NCI-H2171 (cell line): ENCODE measurements at places on chromosomes 6 and 20.

DNA sequence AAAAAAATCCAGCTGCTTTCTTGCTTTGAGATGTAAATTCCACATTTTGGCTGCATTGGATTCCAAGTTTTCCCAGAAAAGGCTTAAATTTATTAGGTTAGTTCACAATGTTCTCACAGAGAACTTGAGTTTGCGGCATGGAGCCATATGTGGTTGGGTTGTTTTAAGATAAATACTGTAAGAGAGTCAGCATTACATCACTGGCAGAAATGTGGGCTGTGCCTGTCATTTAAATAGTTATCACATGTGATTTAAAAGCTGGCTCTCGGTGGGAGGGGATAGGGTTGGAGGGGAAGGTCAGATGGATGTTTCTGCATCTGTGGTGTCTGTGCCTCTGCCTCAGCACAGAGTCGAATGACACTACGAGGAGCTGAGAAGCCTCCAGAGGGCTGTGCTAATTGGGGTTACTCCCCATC lies 73.8 kb upstream of the SCP2D1 start:
- DNase-seq, result peak; percentile 67

- no peak for DNase-seq
These were observed 46.0 kb upstream of the BHLHE23 start for GRCh38 chr20:63052571-63053431.

DNA sequence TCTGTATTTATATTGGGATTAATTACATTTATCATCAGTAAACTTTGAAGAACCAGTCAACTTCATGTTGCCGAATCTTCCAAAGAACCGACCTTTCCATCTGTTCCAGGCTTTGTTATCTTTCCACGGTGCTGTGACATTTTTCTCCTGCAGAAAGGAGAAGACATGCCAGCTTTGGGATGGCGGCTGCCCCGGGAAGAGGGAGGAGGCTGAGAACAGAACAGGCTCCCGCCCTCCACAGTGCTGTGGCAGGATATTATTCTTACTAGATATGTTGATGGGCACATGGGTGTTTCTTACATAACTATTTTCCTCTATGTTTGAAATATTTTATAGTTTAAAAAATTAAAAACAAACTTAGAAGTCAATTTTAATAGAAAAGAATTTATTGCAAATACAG lies 44.9 kb downstream of the GINS1 start:
- no peak for DNase-seq

DNA sequence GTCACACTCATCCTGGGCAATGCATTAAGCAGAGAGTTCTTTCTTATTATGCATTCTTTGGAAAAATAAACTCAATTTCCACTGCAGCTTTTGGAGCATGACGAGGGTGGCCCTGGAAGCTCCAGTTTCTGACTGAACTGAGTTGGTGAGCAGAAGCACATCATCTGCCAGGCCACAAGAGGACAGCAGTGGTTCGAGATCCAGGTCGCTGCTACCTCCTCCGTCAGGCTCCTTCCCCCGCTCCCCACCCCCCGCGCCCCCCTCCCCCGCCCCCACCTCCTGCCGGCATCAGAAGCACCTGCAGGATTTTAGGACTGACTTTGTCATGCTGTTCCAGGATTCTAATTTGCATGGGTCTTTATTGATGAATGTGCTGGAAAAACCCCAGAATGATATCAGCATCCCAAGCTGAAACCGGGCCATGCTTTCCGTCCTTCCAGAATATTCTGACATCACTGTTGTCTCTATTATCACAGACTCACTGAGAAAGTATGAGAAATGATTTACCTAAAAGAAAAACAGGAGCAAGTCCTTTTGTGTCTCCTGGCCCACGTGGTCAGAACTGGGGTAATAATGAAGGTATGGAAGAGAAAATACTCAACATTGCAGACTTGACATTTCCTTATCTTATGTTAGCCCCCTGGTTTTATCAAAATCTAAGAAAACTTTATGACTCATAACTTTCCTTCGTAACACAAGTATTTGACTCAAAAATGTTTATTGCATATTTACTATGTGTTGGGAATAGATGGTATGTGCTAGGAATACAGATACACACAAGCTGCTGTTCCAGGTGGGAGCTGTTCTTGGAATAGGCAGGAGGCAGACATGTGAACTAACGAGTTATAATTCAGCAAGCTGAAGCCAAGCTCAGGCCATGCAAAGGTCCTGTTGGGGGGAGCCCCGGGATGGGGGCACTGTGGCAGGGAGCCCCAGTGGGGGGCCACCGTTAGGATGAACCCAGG lies 220.2 kb upstream of the EXOC2 start:
- DNase-seq, result no peak

DNA sequence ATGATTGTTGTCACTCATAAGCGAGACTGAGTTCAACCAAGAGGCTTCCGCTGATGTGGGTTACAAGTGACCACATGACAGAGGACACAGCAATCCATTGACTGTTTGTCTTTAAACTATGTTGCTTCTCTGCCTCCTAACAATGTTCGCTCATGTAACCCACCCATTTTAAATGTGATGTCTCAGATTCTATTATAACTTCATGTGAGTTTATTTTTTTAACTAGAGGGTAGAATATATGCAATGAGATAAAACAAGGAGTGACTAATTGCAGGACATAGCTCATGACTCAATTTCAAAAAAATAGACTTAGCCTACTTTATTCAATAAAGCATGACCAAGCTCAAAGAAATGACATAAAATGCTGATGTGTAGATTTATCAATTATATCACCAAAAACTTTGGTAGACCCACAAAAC lies 119.2 kb upstream of the SASH1 start:
- no peak for DNase-seq

DNA sequence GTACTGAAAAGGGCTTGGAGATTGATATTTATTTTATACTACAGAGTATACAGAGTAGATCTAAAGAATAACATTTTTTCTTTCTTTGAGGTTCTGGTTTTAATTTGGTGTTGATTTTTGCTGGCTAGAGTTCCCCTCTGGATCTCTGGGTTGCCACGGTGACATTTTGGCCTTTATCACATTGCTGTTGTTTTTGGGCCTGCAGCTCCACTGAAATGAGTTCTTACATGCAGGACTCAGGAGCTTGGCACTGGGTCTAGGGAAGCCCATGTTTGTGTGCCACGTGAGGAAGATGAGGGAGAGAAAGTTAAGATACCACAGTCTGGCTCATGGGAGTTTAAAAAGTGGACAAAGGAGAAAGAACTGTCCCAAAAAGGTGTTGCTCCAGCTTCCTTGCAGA lies 7.4 kb upstream of the TFAP2C start:
- DNase-seq, result no peak

GRCh38 chr20:40481337-40481736 lies 207.7 kb downstream of the MAFB start:
- DNase-seq, result no peak

GRCh38 chr6:45619994-45620471 lies 242.3 kb upstream of the SUPT3H start:
- DNase-seq, result no peak

DNA sequence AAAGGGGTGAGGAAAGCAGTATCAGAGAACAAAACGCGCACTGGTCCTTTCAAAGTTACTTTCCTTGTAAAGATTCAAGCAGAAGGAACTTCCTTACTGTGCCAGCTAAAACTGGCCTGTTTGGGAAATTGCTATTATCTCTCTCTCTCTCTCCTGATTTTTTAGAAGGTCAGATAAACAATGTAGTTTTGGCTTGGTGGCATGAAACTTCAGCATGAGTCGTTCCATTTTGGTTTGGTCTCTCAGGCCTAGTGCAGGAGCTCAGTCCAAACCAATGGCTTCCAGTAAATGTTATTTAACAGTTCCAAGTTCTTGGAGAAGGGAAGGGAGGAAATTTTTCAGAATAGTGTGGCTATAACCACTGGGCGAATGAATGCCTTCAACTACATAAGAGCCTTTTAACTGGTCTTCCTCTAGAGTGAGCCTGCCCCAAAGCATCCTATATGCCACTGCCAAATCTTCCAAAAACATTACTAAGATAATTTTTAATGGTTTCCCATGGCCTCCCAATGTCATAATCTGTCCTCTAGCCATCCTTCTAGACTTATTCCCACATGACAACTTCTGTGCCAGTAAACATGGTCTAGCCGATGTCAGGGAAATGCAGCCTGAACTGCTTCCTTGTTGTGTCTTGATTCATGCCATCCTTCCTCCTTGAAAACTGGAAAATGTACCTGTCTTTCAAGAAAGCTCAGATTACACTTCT lies 9.1 kb upstream of the SNX9 start:
- DNase-seq, result no peak

- DNase-seq, result no peak
These were observed 18.8 kb downstream of the OR2A4 start for GRCh38 chr6:131682442-131682841.

GRCh38 chr6:1296542-1296941 lies 15.4 kb upstream of the FOXQ1 start:
- no peak for DNase-seq

- no peak for DNase-seq
These were observed 193.1 kb downstream of the DOK5 start for GRCh38 chr20:54668271-54669039.

DNA sequence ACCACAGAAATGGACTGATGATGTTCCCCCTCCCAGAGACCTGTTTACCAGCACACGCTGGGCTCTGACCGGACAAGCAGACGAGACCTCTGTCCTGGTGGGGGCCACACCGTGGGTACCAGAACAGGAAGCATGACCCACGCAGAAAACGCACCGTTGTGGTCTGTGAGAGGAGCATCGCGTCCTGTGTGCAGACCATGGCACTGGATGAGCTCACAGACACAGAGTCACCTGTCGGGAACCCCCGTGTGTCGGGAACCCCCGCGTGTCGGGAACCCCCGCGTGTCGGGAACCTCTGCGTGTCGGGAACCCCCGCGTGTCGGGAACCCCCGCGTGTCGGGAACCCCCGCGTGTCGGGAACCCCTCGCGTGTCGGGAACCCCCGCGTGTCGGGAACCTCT lies 37.4 kb downstream of the MYT1 start:
- no peak for DNase-seq

- DNase-seq, result no peak
These were observed 10.2 kb upstream of the MMS22L start for GRCh38 chr6:97293198-97293696.

- DNase-seq, result no peak
These were observed 8.3 kb upstream of the NPEPL1 start for GRCh38 chr20:58684291-58684690.

DNA sequence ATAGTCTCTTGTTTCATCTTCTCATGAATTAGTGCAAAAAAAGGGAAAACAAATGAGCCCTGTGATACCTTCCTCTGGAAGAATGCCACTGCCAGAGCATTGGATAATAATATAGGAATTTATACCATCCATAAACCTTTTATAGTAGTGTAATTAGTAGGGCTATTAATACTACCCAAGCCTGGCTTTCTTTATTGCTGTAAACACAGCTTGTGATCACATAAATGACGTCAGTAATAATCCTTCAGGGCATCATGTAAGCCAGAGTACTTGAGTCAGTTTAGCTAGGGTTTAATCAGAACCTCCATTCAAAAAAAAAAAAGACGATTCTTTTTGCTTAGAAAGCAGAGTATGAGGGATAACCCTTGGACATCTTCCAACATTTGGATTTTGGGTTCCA lies 264.8 kb downstream of the SLC35F1 start:
- no peak for DNase-seq

- no peak for DNase-seq
These were observed 19.4 kb upstream of the SDHAF4 start for GRCh38 chr6:70547313-70547712.

GRCh38 chr20:36754656-36755222 lies 8.8 kb upstream of the NDRG3 start:
- DNase-seq, result peak; percentile 23

DNA sequence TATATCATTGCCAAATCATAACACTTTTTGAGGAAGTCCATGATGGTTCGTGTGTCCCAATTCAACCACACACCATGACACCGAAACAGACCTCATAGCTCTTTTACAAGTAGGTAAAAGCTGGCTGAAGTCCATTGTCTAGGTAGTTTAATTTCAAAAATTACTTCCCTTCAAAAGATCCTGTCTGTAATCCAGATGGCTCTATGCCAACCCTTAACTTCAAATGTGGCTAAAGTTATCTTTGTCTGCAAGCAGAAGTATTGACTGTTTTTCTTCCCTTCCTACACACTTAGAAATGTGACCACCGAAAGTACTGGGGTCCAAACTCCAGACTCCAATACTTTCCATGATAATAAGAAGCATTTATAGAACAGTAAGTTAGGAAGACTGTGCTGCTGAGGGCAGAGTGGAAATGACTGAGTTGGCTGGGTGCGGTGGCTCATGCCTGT lies 8.3 kb upstream of the TIAM2 start:
- DNase-seq, result no peak

- no peak for DNase-seq
These were observed 56.2 kb downstream of the COL12A1 start for GRCh38 chr6:75149696-75150095.

GRCh38 chr20:39660226-39660625 lies 698.1 kb downstream of the DHX35 start:
- no peak for DNase-seq

DNA sequence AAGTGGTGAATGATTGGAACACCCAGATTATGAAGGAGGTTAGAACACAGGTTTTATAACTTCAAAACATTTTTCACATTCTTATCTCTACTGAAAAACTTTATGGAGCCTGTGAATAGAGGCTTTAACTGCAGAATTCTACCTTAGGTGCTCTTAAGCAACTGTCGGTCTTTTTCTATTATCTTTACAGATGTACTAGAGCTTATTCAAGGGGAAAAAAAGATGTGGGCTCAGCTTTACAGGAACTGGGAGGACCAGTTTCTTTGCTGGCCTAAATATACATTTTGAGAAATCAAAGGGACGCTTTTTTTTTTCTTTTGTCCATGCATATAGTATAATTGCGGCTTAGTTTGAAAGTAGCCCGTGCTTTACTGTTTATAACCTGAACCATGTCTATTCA lies 58.9 kb downstream of the UST start:
- no peak for DNase-seq

DNA sequence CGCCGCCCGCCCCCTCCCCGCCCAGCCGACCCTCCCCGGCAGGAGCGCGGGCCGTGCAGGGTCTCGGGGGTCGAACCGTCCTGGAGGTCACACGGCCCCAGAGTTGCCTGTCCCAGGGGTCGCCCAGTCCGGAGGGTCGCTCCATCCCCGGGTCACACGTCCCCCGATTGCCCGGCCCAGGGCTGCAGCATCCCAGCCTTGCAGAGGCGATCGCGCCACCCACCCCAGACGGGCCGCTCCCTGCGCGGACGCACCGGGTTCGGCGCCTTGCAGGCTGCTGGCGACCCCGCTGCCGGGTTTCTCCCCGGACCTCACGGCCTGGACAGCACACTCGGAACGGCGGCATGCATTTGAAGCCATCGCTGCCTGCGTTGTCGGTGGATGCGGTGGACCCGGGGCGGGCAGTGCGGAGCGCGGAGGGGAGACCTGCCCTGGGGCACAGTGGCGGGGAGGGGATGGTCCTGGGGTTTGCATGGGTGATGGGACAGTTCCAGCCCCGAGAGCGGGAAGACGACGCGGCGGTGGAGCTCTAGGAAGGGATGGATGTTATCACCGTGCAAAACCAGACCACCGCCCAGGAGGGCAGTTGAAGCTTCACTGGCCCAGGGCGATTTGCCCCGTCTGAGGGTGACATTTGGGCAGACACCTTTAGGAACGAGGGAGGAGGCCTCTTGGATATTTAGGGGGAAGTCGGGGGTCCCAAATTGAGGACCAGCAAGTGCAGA lies 22.7 kb upstream of the FRMD1 start:
- no peak for DNase-seq

GRCh38 chr6:80357674-80358073 lies 251.2 kb downstream of the BCKDHB start:
- no peak for DNase-seq

- DNase-seq, result no peak
These were observed 71.9 kb downstream of the OPN5 start for GRCh38 chr6:47853766-47854165.
